ENCODE measurements at places on chromosomes 2 and 18.

GRCh38 chr2:62270728-62271127 lies 74.8 kb downstream of the B3GNT2 start:
- DNase-seq, result peak; percentile 25

- DNase-seq, result peak; percentile 14
These were observed 222.1 kb downstream of the MTX2 start for GRCh38 chr2:176491172-176491904.

GRCh38 chr2:159009940-159010339 lies 41.5 kb downstream of the TANC1 start:
- DNase-seq, result no peak

- DNase-seq, result no peak
These were observed 188.4 kb downstream of the KCNS3 start for GRCh38 chr2:18066894-18067293.

DNA sequence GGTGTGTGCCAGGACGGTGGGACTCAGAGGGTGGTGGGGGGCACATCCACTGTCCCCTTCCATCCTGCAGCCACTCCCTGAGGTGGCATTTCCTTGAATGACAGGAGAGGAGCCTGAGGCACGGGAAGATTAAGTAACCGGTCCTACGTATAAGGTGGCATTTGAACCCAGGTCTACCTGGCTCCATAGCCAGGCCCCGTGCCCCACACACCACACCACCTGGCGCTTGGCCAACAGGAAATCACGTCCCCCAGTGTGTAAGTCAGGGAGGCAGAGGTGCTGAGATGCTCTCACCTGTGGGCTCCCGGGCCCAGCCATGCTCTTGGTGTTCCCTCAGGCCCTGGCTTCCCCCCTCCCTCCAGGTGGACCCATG lies 53.7 kb downstream of the HPCAL1 start:
- DNase-seq, result no peak

- DNase-seq, result no peak
These were observed 424.5 kb upstream of the SPRED2 start for GRCh38 chr2:65856928-65857327.

DNA sequence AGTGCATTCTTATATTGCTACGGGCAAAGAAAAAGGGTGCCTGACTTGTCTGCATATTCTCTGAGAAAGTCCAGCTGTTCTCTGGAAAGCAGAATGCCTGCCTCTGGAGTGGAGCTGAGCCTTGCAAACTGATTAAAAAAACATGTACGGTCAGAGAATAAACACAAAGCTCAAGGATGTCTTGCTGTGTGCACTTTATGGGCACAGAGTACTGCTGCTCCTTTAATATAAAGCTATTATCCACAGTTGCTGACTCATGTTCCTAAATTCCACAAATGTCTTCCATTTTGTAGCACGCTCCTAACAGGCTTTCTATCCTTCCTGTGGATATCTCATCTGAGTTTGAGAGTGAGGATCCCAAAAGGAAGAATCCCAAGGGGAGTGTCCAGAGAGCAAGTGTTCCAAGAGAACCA lies 229.0 kb downstream of the MREG start:
- no peak for DNase-seq

GRCh38 chr2:241025639-241026038 lies 27.2 kb downstream of the SNED1 start:
- no peak for DNase-seq

GRCh38 chr2:18517386-18517785 lies 43.1 kb downstream of the RDH14 start:
- no peak for DNase-seq

DNA sequence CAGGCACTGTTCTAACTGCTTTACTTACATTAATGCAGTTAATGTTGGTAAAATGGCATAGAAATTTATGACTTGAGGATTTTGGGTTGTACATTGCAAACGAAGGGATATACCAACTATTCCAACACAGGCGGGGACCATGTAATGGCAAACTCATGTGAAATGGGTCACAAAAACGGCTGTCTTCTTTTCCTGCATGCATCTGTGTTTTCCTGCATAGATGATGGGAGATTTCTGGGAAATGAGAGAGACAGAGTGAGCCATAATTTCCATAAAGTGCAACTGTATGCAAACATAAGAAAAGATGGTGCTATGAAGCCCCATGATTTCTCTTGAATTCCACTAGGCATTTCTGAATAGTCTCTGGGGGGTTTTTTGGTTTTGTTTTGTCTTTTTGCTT lies 82.3 kb downstream of the ALPK2 start:
- no peak for DNase-seq

GRCh38 chr2:164840930-164841718 lies 499 bp downstream of the COBLL1 start:
- DNase-seq, result peak; percentile 81

DNA sequence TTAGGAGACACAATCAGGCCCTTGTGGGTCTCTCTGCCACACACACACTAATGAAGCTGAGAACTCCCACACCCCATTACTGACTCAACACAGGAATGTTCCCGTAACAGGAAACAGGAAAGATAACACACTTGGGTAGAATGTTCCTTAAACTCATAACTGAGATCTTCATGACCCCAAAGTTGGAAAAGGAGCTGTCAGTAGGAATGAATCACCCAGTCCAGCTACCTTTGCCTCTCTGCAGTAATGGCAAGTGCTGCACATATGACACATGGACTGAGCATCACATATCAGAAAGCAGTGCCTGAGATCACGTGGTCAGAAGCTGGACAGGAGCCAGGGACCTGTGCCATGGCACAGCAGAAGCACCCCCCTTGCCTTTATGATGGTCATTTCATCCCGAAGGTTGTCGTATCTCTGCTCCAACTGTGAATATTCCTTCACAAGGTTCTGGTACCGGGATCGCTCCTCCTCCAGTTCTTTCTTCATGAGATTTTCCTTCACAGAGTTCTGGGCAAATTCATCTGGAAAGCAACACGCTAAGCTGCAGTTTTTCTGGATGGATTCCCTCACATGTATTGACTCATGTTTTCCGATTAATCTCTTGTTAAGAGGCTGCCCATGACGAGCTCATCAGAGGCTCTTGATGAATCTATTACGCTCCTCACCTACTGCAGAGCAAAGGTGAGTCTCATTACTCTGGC lies 65.4 kb upstream of the ACAA2 start:
- DNase-seq, result no peak

- DNase-seq, result no peak
These were observed 32.0 kb upstream of the INHBB start for GRCh38 chr2:120313695-120314615.

DNA sequence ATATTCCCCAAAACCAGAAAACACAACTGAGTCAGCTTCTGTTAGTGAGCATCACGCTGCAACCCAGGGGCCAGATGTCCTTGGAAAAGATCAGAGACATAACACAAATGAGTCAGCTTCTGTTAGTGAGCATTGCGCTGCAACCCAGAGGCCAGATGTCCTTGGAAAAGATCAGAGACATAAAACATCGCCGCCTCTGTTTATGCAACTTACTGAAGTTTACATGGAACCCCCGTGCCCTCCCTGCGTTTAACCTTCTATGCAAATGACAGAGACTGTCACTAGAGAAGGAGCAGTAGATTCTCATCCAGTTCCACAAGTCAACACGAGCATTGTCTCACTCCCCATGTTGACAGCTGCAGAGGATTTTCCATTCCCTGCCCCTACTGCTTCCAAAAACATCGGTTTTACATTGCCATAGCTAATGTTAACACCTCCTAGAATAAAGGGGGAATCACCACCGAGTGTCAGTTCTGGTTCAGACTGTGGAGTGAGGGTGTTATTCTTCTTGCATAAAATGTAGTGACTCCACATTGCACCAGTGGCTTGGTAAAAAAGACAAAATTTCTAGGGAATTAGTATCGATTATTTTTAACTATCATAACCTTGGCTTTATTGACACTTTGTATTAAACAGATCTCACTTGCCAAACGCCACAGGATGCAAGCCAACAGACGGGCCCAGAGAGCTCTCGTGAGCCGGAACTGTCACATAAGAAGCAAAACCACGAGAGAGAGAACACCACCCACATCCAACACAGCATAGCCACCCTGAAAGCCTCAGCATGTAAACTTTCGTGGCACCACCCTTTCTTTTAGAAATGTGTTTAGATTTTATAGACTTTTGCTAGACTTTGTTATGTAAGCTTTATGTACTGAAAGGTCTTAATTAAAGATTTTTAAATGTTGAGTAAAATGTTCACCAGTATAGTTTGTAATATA lies 87.7 kb downstream of the SH3YL1 start:
- no peak for DNase-seq

- no peak for DNase-seq
These were observed 239.4 kb upstream of the HDAC4 start for GRCh38 chr2:239640210-239640609.

DNA sequence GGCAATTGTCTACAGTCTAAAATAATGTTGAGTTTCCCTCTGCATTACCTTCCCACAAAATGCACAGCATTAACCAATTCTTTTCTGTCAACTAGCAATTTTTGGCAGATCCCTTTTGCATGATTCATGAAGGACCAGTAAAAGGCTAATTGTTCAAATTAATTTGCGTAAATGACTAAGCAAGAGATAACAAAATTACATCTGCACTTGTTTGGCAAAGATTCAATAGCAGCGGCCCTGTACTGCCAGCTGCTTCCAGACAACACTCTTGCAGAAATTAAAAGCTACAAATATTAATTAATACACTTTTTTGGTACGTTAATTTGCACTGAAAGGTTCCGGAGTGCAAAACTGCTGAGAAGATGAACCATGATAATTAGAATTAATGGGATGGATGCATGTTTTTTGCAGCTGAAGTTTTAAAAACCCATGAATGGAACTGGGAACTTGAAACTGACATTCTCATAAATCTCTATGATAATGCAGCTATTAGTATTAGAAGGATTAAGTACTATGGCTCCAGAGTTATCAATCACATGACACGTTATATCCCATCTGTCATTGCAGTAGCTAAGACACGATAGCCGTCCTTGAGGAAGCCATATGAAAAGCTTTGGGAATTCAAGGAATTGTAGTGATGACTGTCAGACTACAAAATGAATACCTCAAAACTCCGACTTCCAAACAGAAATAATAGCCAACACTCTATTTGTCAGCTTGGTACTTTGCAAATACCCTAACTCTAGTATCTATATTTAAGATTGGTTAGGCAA lies 1268.3 kb upstream of the ACVR2A start:
- DNase-seq, result no peak

DNA sequence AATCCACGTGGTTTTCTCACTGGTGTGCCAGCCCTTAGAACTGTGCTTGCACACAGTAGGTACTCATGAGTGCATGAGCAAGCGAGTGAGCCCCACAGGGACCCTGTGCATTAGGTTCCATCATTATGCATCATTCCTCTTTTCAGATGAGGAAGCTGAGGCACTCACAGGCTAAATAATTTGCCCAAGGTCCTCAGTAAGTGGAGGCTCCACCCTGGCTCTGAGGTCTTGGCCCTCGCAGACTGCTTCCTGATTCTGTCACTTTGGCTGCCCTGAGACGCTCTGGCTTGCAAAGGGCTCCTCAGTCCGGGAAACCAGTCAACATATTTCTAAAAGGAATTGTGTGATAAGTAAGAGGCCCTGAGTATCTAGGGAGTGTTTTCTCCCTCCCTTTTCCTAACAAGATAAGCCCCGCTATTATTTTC lies 71.7 kb downstream of the IL1R2 start:
- peak; percentile 86 for DNase-seq
